ENCODE measurements at places on chromosomes 16 and 17. TPM values are rescaled to one million over a fixed set of nuclear protein-coding genes. Genes with fewer than 3 reads are reported as not detected.
A peak's percentile ranks its signal among the peaks of the same experiment; 100 is the strongest.

GRCh38 chr17:75316253-75316652 lies 27.0 kb upstream of the SLC25A19 start:
- DNase-seq, result no peak

DNA sequence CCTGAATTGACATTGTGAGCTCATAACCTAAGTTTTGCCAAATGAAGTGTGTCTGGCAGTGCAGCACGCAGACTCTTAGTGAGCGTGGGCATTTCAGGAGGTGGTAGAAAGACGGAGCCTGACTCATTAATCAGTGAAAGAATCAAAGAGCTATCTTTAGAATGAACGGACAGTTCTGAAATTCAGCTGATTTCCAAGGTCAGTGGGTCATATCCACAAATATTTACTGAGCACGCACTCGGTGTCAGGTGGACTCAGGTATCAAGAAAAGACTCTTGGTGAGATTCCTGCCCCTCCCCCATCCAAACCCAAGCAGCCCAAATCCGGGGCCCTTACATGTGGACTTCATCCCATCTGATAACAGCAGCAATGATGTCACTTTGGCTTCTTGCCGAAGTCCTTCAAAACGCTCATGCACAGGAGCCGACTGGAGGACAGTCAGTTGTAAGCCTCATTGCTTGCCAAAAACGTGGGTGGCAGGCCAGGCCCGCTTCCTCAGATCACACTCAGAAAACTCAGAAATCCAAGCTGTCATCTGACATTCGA lies 185.8 kb downstream of the HS3ST3A1 start:
- peak; percentile 96 for DNase-seq

DNA sequence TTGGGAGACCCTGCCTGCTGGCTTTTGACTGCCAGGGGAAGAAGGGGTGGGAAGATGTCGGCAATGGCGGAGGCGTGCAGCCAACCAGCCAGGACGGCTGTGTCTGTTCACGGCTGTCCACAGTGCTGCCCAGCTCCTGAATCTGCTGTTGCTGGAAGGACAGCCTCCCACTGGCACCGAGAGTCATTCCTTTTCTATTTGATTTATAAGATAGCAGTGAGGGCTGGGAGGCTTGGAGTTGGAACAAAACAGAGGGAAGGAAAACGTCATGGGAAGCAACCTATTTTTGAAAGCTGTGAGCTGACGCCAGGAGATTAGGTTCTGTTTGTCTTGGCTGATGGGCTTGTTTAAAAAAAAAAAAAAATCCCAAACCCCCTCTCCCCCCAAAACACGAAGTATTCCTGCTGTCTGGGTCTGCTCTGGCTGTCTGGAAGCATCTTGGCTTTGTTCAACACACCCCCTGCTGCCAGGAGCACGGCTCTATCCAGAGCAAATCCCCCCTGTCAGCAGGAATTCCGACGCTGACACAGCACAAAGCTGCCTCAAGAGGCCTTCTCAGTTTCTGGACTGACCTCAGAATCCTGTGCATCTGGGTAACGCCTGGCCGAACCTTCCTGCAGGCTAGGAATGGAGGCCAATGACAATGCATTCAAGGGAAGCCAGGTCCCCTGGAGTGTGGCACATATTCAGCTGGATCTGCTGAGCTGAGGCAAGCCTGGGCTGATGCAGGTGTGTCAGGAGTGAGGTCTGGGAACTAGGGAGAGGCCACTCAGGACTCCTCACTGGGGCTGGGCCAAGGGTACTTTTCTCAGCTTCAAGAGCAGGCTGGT lies 41.0 kb upstream of the SREBF1 start:
- DNase-seq, result no peak

DNA sequence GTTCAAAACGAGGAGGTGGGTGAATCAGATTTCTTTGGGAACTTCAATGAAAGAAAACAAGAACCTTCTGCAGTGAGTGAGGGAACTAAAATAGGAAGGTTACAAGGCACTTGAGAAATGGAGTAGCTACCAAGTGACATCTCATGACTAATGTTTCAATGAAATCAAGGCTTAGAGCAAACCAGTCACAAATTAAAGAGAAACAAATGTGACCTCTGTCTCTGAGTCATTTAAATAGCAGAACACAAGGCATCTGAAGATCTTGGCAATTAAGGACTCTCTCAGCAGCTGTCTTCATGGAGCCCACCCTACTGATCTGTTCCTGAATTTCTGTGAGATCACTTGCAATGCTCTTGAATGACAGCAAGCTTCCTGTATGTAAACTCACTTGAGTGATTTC lies 109.5 kb downstream of the CDH11 start:
- DNase-seq, result peak; percentile 75

The ASGR1 gene
- not detected for total RNA-seq

The IGF2BP1 gene
- 1.6 TPM for total RNA-seq

Data from M059J (cell line).